ENCODE measurements at places on chromosomes 4 and X. TPM values are rescaled to one million over a fixed set of nuclear protein-coding genes. Genes with fewer than 3 reads are reported as not detected.

DNA sequence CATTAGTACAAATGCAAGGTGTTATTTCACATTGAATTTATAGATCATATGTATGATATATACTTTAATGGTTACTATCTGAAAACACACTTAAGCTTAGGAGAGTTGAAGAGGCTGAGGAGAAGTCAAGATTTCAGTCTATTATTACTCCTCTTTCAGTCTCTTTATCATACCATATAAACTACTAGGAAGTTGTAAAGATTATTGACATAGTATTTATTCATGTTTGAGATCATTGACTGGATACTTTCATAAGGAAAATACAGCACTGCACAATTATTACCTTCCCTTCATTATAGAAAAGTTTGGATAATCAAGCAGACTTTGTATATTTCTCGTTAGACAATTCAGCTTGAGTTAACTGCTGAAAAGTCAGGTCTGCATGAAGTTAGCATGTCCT is 10.0 kb upstream of the SGMS2 start:
- no peak for DNase-seq

DNA sequence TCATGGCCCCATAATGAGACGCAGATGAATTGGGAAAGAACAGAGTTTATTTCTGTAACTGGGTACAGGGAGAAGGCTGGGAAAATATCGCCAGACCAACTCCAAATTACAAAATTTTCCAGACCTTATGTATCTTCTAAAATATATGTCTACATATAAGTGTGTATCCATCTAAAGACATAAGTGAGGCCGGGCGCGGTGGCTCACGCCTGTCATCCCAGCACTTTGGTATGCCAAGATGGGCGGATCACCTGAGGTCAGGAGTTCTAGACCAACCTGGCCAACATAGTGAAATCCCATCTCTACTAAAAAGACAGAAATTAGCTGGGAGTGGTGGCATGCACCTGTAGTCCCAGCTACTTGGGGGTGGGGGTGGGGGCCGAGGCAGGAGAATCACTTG is 11.7 kb upstream of the DHRSX start:
- no peak for DNase-seq

DNA sequence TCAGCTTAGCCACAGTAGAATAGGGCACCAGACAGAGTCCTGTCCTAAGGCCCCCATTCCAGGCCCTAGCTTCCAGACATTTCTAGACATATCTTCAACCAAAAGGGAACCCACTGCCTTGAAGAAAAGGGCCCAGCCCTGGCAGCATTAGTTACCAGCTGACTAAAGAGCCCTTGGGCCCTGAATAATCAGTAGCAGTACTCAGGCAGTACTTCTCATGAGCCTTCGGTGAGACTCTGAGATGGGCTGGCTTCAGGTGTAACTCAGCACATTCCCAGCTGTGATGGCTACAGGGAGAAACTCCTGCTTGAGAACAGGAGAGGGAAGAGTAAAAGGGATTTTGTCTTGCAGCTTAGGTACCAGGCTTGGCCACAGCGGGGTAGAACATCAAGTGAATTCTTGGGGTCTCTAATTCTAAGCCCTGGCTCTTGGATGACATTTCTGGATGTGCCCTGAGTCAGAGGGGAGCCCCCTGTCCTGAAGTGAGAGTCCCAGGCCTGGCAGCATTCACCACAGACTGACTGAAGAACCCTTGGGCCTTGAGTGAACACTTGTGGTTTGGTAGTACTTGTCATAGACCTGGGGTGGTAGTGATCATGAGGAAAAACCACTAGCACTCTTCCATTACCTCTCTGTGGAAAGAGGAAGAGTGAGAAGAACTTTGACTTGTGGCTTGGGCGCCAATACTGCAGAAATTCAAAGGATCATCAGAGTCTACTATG is 170.1 kb downstream of the ATP10D start:
- no peak for DNase-seq

Gene GAK
- total RNA-seq, result 175 TPM

Gene SYN1
- total RNA-seq, result not detected

Data from PC-3 (cell line).